ENCODE measurements at places on chromosomes 7 and 10.

GRCh38 chr7:6250364-6250833 is 22.0 kb downstream of the CYTH3 start:
- peak; percentile 21 for DNase-seq

DNA sequence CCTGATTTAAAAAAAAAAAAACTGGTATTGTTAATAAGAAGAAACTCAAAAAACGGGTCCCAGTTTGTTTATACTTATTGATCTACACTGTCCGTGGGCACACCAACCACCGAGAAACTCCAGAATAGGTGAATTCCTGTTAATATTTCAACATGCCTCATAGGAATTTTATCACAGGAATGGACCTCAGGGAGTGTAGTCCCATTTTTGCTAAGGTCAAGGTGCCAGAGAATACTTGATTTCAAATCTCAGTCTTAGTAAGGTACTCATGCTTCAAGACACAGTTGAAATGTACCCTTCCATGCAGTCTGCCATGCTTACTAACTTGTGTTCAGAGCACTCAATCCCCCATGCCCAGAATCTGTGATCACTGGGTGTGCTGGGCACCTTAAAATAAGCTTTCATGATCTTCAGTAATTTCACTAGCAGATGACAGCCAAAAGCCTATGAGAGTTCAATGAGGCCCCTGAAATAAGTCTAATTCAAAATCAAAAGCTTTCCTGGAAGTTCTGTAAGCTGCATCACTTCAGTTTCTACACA is 385.7 kb downstream of the TNS3 start:
- no peak for DNase-seq

- no peak for DNase-seq
These were observed 93.6 kb downstream of the CACNB2 start for GRCh38 chr10:18233775-18234174.

DNA sequence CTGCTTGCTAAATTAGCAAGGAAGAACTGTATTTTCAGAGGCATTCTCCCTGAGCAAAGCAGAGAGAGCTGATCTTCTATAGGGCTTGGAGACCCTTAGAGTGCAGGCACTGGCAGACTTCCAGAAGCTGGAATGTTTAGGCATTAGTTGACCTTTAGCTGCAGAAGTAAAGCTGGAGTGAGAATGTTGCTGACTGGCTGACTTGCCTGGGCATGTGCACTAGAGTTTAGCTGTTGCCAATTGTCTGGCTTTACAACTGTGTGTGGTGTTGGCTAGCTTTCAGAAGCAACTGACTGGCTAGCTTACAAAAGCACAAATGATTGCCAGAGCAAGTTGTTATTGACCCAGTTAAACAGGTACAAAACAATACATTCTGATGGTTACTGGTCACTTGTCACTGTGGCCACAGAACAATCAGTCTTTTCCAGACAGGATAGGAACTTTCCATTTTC is 25.1 kb downstream of the FAM13C start:
- no peak for DNase-seq

DNA sequence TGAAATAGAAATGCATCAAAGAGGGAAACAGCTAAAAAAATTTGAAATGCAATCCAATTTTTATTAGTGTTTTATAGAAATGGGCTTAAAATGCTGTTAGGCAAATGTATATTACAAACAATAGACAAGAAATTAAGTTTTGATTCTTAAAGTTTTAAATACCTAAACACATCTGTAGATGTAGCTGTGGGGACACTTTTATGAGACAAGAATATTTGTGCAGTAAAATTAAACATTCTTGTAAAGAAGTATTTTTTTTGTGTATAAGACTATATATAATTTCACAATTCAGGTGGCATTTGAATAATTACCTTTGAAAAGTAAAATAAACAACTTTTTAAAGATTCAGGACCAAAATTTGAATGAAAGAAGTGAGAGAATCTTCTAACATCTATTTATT is 1015.9 kb downstream of the REEP3 start:
- DNase-seq, result no peak

DNA sequence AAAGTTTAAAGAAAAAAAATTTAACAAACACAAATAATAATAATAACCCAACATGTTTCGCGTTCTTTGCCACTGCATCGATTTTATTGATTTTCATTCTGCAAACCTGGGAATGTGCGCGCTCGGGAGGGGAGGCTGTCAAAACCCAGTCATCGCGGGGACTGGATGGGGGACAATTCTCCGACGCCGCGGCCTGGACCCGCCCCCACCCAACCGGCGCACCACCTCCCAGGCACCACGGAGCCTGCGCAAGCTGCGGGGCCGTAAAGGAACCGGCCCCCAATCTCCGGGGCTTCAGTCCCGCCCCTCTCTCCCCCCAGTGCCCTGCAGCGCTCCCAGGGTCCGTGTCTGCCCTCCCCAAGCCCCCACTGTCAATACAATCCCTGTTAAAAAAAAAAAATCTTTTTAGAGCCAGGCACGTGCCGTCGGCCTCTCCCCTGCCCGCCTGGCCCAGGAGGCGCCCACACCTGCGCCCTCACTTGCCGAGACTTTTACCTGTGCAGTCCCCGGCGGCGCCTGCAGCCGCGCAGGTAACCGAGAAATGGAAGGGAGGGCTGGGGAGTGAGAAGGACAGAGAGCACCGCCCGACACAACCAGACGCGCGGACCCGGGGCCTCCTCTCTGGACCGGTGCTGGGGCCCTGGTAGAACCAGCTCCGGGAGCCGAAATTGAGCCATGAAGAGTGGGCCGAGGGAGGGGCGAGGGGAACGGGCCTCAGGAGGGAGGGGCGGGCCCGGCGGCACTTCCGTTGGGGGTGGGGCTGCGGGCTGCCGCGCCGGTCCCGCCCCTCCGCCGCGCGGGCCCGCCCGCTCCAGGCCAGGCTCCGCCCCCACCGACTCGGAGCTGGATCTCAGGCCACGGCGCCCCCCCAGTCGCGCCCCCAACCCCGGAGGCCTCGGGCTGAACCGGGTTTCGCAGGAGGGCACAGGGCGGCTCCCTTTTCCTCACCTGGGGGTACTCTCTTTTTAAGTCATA is 7.6 kb upstream of the ZNF503 start:
- no peak for DNase-seq

DNA sequence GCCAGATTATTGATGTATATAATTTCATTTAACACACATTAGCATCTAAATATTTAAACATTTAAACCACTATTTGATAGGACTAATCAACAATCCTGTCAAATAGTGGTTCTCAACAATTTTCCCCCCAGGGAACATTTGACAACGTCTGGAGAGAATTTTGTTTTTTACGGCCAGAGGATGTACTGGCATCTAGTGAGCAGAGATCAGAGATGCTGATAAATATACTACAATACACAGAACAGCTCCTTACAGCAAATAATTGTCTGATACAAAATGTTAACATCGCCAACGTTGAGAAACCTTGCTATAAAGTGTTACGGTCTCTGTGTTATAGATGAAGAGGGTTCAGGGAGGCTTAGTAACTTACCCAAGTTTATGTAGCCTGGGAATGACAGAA is 25.0 kb upstream of the TMEM229A start:
- DNase-seq, result no peak

DNA sequence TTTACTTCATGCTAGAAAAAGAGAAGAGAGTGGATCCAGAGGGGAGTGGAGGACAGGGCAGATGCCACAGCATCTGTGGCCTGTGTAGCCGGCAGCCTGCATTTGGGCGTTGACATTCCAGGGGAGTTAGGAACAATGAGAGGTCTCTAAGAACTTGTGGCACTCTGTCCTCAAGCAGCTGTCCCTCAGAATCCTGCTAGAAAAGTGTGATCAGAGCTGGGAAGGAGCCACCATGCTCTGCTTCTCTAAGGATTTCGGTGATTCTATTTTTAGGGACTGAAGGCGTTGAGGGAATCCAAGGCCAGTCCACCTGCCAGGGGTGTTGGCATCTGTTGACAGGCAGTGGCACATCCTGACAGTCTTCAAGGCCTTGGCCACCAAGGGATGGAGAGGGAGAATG is 7.6 kb downstream of the LRIT2 start:
- no peak for DNase-seq

DNA sequence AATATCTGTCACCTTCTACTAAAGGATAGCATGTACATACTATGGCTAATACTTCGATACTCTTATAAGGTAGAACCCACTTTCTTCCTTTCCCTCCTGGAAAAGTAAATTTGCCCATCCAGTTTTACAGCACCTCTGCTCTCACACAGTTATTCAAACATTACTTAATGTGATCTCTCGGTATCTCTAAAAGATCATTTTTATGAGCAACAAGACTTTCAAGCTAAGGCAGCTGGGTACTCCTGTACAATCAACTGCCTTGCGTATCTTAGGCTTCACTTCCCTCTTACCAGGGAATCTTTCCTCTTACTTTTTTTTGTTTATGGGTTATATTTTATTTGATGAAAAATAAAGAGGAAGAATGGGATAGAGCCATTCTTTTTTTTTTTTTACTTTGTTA is 26.5 kb upstream of the TLL2 start:
- DNase-seq, result no peak

DNA sequence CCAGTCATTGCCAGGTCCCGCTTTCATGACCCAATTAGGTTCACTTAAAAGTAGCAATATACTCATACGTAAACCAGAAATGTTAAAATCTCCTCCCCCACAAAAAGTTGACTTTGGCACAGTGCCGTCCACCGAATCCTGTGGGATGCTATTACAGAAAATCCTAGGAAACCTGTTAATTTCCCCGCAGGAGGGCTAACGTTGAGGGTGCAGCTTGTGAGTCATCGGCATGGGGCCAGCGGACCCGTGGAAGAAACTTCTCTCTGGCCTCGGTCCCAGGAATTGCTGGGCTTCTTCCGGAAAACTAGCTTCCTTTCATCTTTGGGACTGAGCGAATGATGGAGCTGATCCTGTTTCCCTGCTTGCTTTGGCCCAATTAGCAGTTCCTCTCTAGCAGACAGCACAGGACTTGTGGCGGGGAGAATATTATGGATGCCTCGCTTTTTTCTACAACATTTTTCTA is 13.5 kb downstream of the CRYGN start:
- no peak for DNase-seq

DNA sequence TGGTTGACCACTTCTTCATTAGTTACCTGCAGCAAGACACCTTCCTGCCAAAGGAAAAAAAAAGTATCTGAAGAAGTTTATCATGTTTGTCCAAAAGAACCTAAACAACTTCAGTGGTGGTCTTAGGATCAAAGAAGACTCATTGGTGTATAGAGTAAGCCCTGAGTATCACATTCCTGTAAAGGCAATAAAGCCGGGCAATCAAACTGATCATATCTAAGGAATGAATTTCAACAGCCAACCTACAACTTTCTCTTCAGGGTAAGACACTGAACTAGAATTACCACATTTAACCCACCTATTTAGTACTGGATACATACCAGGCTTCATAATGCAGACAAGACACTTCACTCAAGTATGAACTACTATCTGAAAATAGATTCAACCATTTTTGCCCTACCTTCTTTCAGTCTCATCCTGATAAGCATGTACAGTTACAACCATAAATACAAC is 10.1 kb downstream of the HNRNPA2B1 start:
- no peak for DNase-seq

GRCh38 chr10:97736902-97737769 is at the start of gene ZFYVE27:
ZFYVE27 (plus strand) TSS chr10:97737128; CDS start chr10:97738478, 1,350 bp downstream.
- peak; percentile 92 for DNase-seq

GRCh38 chr10:17067376-17068264 is 62.0 kb downstream of the CUBN start:
- no peak for DNase-seq

DNA sequence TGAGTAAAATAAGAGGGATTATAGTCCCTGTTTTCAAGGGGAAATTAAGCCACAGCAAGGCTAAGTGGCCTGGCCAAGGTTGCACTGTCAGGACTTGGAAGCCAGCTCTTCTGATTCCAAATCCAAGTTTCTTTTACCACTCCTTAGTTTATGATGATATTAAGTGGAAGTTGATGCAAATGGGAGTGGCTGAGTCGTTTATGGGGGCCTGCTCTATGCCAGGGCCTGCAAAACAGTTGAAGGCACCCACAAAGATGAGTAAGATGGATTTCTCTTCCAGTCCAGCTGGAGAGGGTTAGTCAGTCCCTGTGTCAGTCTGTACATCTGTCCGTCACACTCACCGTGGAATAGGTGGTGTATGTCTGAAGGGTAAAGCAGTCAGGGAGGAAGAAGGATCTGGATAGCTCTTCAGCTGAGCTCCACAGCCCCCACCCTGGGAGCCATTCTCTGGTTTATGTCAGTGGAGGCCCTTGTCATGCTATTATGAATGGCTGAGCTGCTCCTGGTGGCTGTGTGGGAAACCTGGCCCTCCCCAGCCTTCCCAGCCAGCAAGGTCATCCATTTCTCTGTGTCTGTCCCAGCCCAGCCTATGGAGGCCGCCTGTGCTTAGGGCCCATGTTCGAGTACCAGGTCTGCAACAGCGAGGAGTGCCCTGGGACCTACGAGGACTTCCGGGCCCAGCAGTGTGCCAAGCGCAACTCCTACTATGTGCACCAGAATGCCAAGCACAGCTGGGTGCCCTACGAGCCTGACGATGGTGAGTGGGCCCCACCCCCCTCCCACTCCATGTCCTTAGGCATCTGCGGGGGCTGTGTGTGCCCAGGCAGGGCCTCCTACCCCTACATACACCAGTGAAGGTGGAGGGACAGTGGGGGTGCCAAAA is 44.5 kb downstream of the TBATA start:
- no peak for DNase-seq

GRCh38 chr10:43665054-43665453 is 16.4 kb upstream of the ZNF32 start:
- DNase-seq, result no peak

DNA sequence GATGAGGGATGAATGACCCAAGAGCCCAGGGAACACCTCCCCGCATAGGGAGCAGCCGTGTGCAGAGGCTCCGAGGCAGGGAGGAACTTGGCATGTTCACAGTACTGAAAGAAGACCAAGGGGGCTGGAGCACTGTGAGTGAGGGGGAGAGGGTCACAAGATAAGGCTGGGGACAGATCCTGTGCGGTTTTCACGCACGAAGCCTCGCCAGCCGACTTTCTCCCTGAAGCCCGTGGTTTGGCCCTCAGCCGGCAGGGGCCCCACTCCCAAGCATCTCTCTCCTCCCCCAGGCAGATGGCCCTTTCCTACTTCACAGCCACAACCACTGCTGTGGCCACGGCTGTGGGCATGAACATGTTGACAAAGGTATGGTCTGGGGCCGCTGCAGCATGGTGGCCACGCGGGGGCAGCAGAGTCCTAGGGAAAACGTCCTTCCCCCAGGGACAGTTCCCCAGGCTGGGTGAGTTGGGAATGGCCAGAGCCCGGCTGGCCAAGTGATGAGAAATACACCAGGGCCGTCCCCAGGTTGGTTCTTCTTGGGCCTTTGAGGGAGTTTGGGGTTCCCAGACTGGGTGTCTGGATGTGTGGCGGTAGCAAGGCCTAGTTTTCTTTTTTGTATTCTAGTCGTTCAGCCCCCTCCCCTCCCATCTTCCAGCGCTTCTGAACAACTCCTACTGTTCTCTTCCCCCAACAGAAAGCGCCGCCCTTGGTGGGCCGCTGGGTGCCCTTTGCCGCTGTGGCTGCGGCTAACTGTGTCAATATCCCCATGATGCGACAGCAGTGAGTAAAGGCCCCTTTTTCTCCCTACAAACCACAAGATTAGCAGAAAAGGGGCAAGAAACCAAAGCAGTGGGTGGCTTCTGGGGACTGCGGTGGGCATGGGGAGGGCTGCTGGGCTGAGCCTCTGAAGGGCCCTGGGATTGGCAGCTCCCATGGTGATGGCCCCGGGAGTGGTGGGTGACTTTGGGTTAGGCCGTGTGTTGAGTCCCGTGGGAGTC is 14.4 kb upstream of the WBP1L start:
- peak; percentile 12 for DNase-seq

- no peak for DNase-seq
These were observed 6.4 kb downstream of the HOXA13 start for GRCh38 chr7:27193335-27194001.
